ENCODE measurements at places on chromosomes 3 and 15.

DNA sequence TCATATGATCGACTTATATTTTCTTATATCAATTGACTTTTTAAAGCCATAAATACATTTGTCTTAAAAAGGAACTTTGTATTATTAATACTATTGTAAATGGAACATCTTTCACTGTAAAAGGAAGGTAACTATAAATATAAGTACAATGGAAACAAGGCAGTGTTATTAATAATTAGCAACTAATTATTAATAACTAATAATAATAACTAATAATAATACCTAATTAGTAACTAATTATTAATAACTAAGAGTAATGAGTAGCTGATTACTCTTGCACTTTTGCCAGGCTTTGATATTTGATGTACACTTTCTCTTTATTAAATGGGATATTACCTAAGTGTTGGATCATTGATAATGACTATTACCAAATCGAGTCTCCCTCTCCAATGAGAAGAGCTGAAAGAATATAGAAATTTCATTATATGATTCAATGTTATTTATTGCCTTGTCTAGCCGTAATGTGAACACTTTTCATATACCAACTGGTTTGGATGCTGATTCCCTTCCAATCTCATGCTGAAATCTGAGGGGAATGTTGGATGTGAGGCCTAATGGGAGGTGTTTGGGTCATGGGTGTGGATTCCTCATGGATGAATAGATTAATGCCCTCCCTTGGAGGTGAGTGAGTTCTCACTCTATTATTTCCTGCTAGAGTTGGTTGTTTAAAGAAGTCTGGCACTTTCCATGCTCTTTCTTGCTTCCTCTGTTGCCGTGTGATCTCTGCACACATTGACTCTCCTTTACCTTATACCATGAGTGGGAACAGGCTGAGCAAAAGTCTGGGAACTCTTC lies 202.1 kb upstream of the ZBTB20 start:
- no peak for DNase-seq

DNA sequence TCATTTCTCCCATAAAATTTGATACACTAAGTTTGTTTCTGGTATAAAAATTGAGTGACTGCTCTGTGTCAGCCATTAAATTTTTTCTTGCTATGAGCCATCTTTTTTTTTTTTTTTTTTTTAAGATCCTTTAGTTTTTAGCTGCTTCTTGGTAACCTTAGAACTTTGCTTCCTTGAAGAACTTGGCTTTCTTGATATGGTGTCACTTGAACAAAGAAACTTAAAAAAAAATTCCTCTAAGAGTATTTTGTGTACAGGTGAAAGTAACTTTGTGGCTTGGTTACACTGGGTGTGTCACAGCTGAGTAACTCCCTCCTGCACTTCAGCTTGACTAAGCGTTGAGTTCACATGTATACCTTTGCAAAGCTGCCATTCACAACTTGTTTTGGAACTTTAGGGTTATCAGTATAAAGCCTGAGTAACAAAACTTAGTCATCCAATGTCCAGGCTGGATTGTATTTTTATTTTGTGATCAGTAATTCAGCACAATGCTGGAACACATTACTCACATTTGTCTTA lies 6.5 kb downstream of the CHD2 start:
- no peak for DNase-seq

DNA sequence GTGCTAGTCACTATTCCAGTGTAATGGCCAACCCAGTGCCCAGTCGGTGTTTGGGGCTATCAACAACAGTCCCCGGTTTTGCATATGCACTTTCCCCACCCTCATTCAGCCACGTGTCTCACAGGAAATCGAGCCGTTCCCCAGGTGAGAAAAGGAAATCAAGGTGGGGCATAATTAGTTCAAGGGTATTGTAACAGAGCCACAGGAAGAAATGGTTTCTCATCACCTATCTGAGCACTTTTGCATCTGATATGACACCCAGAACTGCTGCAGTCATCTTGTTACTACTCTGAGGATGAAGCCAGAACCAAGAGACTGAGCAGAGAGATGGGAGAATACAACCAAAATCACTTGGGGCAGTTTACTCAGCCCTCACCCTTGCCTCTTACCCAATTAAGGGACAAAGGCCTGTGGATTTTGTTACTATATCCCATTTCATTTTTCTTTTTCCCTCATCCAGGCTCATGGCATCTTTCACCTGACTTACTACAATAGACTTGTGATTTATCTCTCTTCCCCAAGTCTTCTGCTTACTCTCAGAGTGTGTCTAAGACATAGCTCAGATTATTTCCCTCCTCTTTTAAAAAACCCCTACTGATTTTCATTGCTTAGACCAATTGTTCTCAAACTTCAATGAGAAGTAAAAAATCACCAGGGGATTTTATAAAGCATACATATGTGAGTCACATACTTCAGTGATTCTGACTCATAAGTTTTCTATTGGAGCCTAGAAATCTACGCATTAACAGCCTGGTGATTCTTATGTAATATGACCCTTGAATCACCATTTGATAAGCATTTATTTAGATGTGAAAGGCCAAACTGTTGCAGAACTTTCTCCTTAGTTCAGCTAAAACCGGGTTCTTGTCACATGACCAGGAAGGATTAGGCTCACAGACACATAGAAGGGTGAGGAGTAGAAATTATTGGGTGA lies 40.5 kb downstream of the TRAT1 start:
- DNase-seq, result peak; percentile 71

DNA sequence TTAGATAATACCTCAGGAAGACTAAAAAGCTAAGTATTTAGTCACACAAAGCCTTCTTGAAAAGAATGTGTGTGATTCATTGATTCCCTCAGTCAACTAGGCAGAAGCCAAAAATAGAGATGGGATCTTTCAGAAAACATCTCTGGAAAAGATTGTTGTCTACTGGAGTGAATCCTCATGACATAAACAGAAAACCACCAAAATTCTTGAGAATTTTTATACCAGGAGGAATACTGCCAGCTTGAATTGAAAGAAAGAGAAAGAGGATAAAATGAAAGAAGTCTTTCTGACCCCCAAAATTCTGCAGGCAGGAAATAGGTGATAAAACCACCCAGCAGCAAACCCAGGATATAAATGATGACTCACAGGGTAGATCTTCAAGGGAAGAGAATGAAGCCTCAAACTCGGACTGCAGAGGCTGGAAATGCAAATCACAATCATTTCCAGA lies 363.1 kb upstream of the PLSCR5 start:
- peak; percentile 97 for DNase-seq

DNA sequence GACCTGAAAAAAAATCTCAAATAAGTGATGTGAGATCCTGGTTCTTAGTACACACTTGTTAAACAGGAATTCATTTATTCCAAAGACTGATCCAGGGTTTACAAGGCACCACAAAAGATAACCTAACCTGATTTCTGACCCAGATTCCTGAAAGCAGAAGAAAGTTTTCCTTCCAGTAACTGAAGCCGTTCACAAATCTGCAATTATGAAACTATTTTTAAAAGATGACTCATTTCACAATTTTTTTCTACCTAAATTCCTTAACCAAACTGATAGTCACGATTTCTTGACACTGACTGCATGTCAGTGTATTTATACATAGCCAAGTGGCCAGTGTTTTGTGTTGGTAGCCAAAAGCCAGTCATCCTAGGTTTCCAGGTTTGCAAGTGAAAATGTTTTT lies 17.1 kb downstream of the SLC9A9 start:
- DNase-seq, result peak; percentile 69

Measured in fibroblast of skin of right biceps (primary cell).